ENCODE measurements at places on chromosomes 12 and 14.

GRCh38 chr12:49867570-49868341 is 24.9 kb upstream of the BCDIN3D start:
- no peak for DNase-seq

GRCh38 chr12:88994537-88994936 is 357.8 kb downstream of the DUSP6 start:
- no peak for DNase-seq

GRCh38 chr14:88729159-88729558 is 63.6 kb downstream of the EML5 start:
- DNase-seq, result no peak

DNA sequence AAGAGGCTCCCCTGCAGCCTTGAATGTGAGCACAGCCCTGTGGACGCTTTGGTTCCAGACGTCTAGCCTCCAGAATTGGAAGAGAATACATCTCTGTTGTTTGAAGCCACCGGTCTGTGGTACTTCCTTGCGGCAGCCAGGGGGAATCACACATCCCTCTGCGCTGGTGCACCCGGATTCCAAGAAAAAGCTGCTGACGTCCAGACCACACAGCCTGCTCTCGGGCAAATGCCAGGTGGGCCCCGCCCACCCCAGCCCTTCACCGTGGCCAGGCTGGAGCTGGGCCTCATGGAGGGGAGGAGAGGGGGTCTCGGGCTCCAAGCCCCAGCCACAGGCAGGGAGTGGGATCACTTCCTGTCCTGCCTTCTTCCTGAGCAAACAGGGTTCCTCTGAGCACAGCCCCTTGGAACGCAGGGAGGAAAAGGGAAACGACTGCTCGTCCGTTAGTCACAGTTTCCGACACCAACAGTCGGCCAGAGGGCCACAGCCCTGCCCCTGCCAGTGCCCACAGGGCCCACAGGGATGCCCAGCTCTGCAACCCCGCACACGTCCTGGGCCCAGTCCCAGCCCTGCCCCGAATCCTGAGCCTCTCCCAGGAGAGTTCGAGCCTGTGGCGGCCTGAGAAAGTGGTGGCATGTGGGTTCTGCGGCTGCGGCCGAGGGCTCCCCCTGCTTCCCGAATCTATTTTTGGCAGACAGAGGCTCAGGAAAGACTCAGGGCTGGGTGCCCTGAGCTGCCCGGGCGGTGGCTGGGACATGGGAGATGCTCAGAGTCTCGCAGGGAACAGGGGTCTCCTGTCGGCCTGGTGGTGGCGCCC is 85.3 kb downstream of the RFLNA start:
- no peak for DNase-seq

- no peak for DNase-seq
Observed at GRCh38 chr12:131860472-131861260, 32.5 kb downstream of the MMP17 start.

DNA sequence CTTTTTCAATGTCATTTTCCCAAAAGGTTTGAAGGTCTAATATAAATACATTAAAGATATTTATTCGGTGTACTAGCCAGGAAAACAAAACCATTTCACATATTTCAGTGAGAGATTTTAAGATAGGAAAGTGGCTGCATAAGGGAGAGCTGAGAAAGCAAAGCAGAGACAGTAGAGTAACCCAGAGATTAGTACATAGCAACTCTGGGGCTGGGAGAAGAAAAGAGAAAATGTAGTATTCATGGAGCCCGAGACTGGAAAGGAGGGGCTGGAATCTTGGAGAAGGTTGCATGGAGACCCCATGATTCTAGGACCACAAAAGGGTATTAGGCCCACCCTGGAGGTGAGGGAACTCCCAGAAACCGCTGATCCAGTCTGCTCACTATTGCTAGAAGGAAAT is 236.9 kb downstream of the PAWR start:
- no peak for DNase-seq

- no peak for DNase-seq
Observed at GRCh38 chr14:35786856-35787255, 22.2 kb downstream of the RALGAPA1 start.

GRCh38 chr14:65790172-65790815 is 377.8 kb downstream of the FUT8 start:
- DNase-seq, result no peak

- no peak for DNase-seq
Observed at GRCh38 chr12:14951851-14952250, 9.6 kb downstream of the ARHGDIB start.

GRCh38 chr12:56867216-56867615 is 67.0 kb downstream of the SDR9C7 start:
- no peak for DNase-seq

- DNase-seq, result no peak
Observed at GRCh38 chr14:90321891-90322290, 9.8 kb downstream of the NRDE2 start.

GRCh38 chr14:74495356-74495755 is 1.8 kb downstream of the ISCA2 start:
- DNase-seq, result no peak

DNA sequence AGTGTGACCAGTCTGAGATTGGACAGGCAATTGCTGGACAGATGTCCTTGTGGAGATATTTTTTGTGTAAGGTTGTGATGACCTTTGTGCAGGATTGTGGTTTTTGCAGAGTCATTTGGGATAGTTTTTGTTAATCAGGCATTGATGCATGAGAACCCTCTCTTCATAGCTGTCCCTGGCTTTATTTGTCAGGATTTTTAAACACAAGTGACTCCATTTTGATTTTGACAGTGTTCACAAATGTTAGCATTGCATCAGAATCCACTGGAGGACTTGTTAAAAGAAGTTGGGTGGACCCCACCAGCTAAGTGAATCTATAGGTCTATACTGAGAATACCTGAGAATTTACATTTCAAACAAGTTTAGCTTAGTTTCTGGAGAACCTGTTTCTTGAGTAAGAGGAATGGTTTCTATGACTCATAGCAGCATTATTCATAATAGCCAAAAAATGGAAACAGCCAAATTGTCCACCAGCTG is 11.8 kb downstream of the FNTB start:
- DNase-seq, result no peak

DNA sequence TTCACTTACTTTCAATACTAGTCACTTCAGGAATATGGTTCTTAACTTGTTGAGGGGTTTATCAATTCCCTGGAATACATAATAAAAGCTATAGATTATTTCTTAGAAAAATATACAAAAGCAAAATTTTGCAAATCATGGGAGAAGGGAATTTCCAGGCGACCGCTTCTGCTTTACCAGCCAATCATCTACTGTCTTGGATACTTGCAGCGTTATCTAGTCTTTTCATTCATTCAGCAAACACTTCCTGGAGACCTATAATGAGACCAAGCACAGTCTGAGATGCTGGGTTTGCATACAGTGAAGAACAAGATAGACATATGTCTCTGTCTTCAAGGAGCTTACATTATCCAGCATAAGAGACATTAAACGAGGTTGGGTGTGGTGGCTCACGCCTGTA is 1.5 kb upstream of the MRPL42 start:
- DNase-seq, result no peak

DNA sequence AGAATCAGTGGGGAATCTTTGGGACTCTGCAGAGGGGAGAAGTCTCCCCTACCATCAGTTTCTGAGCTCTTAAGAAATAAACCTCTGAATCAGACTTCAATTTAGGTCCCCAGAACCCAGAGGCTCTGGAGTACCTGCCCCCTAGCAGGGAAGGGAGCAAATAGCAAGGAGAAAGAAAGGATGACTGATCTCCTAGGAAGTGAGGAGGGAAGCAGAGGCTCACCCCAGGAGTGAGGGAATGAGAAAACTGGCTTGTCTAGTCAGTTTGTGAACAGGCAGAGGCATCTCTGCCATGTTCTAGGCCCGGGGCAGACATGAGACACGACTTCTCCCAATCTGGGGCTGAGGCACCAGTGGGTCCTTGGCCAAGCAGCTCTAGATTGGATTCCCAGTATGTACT is 24.3 kb upstream of the SMUG1 start:
- no peak for DNase-seq

DNA sequence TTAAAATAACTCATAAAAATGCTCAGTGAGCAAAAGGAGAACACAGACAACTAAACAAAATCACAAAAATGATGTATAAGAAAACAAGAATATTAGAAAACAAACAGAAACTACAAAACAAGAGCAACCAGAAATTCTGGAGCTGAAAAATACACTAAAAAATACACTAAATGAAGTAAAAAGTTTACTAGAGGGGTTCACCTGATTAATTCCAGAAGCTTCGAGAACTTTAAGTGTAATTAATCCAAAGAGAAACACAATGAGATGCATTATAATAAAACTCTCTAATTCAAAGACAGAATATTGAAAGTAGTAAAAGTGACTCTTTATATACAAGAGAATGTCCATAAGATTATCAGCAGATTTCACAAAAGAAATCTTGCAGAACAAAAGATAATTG is 558.4 kb downstream of the CCER1 start:
- DNase-seq, result no peak

DNA sequence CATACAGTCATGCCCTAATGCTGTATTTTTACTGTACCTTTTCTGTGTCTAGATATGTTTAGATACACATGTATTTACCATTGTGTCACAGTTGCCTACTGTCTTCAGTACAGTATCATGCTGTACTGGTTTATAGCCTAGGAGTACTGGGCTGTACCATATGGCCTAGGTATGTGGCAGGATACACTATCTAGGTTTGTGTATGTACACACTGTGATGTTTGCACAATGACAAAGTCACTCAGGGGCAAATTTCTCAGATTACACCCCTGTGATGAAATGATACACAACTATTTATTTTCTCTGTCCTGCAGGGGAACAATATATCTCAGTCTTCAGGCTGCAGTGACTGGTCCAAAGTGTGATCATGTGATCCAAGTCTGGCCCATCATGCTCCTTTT is 1076.1 kb downstream of the VRK1 start:
- no peak for DNase-seq

DNA sequence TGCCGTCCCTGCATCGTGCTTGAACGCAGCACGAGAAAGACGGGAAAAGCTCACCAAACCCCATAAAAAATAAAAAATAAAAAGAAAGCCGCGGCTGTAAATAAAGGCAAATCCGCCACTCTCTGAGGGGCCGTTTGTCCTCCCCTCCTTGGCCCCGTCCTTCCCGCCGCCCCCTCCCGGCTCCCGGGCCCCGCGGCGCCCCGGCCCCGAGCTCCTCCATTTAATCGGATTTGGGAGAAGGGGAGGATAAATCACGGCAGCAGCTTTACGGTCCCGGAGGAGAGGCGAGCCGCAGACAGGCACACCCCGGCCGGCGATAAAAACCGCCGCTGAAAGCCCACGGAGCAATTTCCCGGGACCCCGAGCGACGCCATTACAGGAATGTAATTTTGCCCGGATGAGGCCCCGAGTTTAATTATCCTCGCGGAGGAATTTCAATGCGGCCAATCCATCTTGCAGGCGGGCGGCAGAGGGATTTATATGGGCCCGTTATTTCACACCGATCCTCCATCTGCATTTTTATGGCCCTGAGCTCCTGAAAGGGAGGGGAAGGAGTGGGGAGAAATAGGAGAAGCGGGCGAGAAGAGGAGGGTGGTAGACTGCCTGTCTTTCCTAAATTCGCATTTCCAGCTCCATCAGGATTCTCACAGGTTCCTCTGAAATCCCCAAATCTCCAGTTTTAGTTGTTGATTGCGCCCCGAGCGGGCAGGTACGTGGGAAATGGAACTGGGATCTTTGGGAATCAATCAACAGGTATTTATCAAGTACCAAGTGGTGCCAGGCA is 1.3 kb upstream of the ATP5MC2 start:
- no peak for DNase-seq

DNA sequence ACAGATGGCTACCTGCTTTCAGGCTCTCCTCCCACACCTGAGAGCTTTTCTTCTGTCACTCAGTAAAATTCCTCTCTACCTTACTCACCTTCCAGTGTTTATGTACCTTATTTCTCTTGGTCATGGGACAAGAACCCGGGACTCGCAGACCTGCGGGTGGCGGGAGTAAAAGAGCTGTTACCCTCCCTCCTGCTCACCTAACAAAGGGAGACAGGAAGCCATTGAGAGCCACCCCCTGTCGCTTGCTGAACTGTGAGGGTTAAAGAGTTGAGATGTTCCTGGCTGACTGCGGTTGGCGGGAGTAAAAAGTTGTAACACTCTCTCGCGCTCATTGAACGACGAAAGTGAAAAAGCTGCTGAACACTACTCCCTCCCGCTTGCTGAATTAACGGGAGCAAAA is 1935.1 kb upstream of the FLRT2 start:
- no peak for DNase-seq

DNA sequence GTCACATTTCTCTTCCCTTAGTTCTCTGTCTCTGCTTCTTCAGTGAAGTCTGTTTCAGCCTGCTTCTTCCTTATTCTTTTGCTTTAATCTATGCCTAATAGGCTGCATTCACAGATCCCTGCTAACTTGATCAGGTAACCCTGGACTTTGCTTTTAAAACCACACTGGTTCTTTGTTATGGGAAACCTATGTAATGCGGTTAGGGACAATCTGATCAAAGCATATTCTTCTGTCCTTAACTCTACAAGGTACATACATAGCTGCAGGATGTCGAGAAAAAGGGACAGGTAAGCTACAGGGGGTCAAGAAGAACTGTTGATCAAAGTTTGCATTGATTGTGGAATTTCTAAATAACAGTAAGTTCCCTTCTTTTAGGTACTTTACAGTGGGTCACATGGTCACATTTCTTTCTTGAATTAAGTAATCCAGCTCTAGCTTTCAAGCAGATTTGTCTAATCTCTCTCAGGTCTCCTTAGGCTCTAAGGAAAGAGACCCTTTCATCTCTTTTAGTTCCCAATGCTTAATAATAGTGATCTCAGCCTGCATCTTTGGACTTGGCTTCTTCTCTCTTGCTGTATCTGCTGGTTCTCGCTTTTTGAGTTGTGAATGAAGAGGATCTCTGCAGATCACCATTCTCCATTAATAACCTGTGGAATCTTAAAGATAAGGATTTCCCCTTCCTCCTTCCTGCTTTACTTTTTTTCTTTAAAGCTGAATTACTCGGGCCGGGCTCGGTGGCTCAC is 3.8 kb downstream of the COPZ1 start:
- no peak for DNase-seq

DNA sequence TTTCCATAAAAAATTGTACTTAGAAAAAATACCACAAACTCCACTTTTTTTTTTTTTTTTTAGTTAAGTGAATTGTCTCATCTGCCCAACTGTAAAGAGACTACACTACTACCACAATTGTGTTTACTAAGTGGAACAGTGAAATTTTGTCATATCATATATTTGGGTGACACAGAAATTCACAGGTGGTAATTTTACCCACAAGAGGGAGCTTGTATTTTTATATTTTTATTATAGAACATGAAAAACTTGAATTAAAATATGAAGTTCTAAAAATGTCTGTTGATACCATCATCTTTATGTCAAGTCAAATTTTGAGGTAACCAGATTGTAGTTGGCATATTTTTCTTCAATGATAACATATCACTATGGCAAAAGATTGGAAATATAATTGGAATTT is 329.4 kb upstream of the SOX5 start:
- DNase-seq, result no peak
